ENCODE measurements at places on chromosomes 13 and 19.

GRCh38 chr13:52399046-52399445 lies 6.9 kb downstream of the THSD1 start:
- no peak for DNase-seq

DNA sequence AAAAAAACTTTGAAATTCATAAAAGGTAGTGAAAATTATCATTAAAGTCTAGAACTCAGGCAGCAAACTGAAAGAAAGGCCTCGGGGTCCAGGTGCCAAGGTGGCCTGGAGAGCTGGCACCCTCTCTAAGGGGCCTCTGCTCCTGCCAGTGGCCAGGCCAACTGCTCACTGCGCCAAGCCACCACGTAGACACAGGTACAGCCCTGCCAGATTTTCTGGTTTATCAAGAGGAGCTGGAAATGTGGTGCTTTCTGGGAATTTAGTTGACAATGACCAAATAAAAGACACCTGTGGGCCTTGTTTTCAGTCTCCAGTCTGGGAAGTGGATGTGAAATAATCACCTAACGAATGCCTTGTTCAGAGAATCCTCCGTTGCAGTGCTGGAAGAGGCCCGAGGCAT lies 22.8 kb downstream of the ZNF574 start:
- no peak for DNase-seq

DNA sequence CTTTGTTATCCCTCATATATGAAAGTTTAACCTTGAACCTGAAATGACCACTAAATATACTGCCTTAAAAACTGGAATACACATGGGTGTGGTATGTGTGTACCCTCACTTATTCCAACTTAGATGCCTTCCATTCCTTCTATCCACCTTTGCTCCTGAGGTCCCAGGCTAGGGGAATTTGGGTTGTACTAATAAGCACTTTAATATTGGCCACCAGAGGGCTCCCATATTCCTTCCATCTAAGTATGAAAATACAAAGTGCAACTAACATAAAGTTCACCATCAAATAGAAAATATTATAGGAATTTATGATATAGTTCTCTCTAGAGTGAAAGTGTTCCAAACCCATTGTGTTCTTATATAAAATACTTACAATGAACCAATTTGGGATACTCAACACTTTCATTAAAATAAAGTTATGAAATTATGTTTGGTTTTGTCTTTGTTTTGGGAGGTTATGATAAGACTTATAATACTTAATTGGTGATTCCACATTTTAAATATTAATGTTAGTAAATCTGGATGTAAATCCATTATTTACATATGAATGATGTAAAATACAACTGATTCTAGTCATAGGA lies 62.3 kb downstream of the ITGBL1 start:
- peak; percentile 68 for DNase-seq

- no peak for DNase-seq
These were observed 56.6 kb downstream of the MAP4K1 start for GRCh38 chr19:38561053-38561606.

- DNase-seq, result no peak
These were observed 7.1 kb downstream of the SMG9 start for GRCh38 chr19:43747557-43748204.

DNA sequence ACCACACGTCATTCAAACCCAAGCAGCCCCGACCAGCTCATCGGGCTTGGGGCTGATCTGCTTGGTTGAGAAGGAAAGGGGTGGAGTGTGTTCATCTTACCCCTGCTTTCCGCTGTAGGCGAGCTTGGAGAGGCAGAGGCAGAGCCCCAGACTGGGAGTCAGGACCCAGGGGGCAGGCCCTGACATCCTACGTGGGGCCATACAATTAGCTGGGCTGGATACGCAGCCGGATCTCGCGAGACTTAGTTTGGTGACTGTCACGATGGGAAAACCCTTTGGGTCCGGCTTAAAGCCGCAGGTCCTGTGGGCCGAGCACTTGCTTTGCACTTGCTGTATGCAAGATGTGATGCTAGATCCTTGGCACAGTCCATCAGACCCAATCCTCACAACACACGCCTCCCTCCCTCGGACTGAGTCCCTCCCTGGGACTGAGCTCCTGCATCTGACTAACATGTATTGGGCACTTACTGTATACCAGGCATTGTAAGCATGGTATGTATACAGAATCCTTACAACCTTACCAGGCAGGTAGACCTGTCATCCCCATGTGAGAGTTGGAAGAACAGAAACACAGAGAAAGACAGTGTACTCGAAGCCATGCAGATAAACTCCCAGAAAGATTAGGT lies 3.7 kb downstream of the CEACAM16 start:
- no peak for DNase-seq

DNA sequence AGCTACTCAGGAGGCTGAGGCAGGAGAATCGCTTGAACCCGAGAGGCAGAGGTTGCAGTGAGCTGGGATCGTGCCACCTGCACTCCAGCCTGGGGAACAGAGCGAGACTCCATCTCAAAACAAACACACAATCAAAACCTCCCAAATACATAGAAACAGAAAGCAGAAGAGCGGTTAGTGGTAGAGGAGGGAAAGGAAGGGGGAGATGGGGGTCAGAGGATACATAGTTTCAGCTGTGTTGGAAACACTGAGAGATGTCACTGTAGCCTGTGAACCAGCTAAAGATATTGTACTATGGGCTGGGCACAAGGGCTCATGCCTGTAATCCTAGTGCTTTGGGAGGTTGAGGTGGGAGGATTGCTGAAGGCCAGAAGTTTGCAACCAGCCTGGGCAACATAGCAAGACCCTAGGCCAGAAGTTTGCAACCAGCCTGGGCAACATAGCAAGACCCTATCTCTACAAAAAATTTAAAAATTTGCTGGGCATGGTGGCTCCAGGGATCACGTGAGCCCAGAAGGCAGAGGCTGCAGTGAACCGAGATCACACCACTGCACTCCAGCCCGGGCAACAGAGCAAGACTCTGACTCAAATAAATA lies 49.9 kb downstream of the GNG7 start:
- no peak for DNase-seq

- no peak for DNase-seq
These were observed 262.2 kb downstream of the KLF5 start for GRCh38 chr13:73321043-73321442.

DNA sequence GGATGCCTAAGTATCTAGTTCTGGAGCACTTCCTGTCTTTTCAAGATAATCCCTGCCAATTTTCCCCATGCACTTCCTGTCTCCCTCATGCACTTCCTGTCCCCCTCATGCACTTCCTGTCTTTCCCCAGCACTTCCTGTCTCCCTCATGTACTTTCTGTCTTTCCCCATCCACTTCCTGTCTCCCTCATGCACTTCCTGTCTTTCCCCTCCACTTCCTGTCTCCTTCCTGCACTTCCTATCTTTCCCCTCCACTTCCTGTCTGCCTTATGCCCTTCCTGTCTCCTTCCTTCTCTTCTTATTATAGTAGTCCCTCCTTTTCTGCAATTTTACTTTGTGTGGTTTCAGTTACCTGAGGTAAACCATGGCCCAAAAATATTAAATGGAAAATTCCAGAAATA lies 3.0 kb upstream of the TNNT1 start:
- DNase-seq, result peak; percentile 84

DNA sequence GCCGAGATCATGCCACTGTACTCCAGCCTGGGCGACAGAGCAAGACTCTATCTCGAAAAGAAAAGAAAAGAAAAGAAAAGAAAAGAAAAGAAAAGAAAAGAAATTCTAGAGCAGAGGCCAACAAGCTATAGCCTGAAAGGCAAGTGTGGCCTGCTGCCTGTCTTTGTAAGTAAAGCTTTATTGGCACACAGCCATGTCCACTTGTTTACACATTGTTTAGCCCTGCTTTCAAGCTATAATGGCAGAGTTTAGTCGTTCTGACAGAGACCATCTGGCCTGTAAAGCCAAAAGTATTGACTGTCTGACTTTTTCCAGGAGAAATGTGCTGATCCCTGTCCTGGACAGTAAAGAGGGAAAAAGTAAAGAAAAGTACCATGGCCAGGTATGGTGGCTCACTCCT lies 18.3 kb downstream of the NWD1 start:
- DNase-seq, result peak; percentile 27

DNA sequence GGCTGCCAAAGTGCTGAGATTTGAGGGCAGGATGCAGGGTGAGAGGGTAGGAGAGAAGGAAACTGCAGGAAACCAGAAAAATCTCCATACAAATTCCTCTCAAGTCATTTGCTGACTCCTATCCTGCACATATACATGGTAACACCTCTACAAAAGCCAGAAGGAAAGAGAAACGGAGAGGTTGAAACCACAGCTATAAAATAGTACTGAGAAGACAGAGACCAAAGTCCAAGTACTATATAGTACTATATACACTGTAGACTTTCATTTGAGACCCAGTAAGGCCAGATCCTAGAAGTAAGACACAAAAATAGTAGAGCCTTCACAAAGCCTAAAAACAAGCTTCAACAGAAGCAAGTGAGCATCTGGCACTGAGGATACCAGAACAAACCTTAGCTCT lies 103.1 kb downstream of the UGGT2 start:
- no peak for DNase-seq

DNA sequence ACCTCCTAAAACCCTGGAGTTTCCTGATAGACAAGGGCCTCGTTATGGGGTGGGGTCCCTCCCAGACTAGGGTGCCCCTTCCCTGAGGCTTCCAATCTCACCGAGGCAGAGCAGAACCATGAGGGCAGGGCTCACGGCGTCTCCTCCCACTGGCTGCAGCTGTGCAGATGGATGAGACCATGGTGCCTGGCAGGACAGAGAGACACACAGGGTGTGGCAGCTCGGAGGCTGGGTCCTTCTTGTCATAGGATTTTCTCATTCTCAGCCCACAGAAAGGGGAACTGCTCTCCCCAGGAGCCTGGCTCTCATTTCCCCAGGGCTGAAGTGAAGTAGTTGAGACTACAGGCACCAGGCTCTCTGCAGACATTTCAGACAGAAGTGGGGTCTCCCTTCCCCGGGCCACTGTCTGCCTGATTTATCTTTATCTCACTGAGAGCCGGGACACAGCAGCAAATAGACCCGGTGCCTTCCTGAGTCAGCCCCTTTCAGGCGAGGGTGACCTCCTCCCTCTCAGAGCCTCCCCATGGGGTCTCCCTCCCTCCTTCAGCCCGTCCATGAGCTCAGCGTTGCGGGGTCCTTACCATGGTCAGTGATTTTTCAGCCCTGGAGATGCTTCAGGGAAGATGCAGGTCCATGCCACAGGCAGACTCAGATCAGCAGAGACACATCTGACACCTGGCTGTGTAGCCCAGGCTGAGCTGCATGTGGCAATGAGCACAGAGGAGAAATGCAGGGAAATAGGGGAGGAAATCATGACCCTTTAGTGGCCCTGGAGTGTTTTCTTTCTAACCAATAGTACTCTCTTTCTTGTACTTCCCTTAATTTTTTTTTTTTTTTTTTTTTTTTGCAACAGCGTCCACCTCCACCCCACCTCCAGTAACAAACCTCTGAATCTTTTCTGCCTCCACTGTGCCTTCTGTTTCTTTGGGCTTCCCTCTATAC lies at the start of gene LILRA5:
TSS of gene LILRA5 (minus strand) at position 731 of the 942 bp plus-strand sequence. CDS start at position 584, 147 bp downstream.
- no peak for DNase-seq

GRCh38 chr19:35863018-35863417 lies 5.4 kb upstream of the APLP1 start:
- DNase-seq, result no peak

Measured in A673 (cell line).